ENCODE measurements at places on chromosomes 16 and 17.

DNA sequence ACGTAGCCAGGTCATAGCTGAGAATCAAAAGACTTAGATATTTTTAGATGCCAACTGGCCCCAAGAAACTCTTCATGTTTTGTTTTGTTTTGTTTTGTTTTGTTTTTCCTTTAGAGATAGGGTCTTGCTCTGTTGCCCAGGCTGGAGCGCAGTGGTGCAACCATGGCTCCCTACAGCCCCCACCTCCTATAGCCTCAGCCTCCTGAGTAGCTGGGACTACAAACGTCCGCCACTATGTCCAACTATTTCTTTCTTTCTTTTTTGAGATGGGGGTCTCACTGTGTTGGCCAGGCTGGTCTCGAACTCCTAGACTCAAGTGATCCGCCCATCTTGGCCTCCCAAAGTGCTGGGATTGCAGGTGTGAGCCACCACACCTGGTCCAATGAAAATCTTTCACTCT lies 107.1 kb downstream of the ADCY9 start:
- DNase-seq, result no peak

GRCh38 chr17:35073991-35074627 lies 10.6 kb upstream of the RFFL start:
- no peak for DNase-seq

GRCh38 chr17:45009676-45010467 lies 41.6 kb downstream of the DCAKD start:
- no peak for DNase-seq

GRCh38 chr17:74373838-74374606 lies 6.7 kb downstream of the GPR142 start:
- no peak for DNase-seq

- DNase-seq, result no peak
These were observed 4.6 kb downstream of the ZNF319 start for GRCh38 chr16:57995721-57996405.

DNA sequence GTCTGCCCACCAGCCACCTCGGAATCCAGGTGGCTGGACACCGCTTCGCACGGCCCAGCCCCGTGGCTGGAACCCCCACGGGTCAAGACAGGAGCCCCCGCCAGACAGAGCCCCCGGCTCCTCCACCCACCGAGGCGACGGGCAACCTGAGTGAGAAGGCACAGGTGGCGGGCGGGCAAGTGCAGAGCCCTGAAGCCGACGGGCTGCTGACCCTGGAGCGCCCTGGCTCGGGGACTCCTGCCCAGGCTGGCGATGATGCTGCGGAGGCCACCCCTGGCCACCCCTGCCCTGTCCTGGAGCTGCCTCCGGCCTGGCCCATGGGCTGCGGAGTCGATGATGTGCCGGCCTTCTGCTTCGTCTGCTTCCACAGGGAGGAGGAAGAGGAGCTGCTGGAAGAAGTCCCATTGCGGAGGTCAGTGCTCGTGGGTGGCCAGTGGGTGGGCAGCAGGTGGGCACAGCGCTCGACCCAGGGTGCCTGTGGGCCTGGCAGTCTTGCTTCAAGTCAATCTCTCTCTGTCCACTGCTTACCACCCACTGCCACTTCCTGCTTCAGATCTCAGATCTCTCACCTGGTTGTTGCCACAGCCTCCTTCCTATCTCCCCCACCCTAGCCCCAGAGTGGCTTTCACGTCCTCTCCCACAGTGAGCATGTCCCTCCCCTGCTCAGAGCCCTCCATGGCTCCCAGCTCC lies 33.1 kb upstream of the SBK1 start:
- DNase-seq, result no peak

DNA sequence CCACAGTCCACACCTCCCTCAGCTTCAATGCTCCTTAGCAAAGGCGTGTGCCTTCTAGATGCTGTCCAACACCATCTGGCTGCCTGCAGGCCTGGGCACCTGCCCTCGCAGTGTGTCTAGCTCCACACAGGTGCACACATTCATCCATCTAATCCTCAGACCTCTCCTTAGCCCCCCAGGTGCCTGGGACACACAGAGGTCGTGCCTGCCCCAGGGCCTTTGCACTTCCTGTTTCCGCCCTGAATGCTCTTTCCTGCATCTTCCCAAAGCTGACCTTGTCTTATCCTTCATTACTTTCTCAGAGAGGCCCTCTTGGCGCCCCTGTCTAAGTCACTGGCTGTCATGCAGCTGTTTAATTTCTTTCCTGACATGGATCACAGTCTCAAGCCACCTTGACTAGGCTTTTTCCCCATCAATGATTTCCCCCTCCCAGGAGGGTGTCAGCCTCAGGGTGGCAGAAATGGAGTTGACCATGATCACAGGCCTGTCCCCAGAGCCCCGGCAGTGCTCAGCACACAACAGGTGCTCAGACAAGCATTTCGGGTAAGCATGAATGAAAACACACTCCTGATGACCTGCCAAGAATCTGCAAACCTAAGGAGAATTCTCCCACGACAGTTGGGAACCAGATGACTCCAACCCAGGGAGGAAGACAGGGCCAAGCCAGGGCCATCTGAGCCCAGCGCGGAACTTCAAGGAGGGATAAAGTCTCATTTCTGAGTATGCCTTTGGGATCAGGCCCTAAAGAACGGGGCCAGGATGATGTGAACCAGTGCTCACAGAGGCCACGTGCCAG lies 76.3 kb downstream of the LITAF start:
- DNase-seq, result no peak

GRCh38 chr16:48491517-48491916 lies 106.3 kb upstream of the SIAH1 start:
- no peak for DNase-seq

- DNase-seq, result no peak
These were observed 56.1 kb downstream of the B9D1 start for GRCh38 chr17:19306160-19307111.

GRCh38 chr17:71699907-71700306 lies 420.9 kb upstream of the SOX9 start:
- DNase-seq, result no peak

GRCh38 chr16:7867831-7868230 lies 535.2 kb downstream of the RBFOX1 start:
- no peak for DNase-seq

- no peak for DNase-seq
These were observed 37.5 kb downstream of the DHRS7B start for GRCh38 chr17:21164216-21164615.

GRCh38 chr17:10737168-10737622 lies 7.4 kb upstream of the TMEM220 start:
- peak; percentile 79 for DNase-seq

DNA sequence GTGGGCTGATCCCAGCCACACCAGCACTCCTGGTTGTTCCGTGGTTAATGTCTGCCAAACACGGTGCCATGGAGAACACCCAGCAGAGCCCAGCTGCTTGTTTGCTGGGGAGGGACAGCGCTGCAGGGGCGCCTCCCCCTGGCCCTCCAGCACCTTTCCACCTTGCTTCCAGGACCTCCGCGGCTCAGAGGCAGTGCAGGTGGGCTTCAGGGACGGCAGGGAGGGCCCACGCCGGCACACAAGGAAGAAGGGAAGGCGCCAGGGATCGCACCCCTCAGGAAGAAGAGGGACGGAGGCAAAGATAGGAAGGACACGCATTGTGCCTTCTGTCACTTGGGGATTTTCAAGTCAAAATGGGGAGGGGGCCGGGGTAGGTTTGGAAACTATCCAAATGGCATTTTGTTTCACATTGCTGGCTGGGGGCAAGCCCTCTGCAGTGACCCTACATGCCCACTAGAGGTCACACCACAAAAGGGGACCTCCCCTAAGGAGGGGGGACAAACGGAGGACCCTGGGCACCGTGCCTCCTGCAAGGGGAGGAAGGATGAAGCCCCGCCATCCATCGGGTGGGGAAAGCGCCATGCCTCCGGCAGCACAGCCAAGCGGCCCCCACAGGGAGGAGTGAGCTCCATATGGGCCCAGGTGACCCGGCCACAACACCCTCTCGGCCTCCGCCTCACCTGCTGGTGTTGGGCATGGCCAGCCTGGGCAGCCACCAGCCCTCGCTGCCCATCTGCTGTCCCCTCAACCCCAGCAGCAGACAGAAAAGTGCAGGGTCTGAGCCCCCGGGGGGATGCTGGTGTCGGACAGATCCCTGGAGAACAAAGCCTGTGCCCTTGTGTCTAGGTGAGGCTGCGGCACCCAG lies 7.5 kb upstream of the C16orf95 start:
- DNase-seq, result peak; percentile 57

DNA sequence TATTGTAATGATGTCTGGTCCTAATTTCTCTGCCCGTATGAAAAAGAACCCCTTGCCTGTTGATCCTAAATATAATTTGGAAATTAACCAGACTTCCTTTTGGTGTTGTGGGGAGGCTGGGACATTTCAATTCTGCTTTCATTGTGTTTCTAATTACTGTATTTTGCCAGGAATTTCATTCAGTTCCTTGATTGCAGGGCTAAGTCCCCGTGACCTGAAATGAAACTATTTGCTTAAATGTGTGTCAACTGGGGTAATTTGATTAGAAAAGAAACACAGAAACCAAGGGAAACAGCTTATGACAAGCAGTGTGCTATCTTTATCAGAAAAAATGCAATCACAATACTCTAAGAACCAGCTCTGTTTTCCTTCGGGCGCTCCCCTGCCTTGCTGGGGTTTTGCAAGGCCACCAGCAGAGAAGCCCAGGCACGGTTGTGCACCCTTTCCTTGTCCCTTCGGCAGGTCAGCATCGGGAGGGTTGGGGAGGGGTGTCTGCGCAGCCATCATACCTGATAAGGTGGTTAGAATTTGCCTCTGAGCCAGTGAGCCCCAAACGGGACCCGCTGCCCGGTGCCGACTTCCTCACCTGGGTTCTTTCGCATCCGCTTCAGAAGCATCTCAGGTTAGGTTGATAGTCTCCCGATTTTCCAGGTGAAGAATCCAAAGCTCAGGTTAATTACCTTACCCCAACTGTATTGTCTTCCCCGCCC lies 19.4 kb downstream of the KLHL36 start:
- peak; percentile 51 for DNase-seq

GRCh38 chr17:17156511-17156910 lies 49.6 kb downstream of the PLD6 start:
- no peak for DNase-seq

GRCh38 chr17:62644487-62645173 lies 17.2 kb downstream of the MRC2 start:
- no peak for DNase-seq

DNA sequence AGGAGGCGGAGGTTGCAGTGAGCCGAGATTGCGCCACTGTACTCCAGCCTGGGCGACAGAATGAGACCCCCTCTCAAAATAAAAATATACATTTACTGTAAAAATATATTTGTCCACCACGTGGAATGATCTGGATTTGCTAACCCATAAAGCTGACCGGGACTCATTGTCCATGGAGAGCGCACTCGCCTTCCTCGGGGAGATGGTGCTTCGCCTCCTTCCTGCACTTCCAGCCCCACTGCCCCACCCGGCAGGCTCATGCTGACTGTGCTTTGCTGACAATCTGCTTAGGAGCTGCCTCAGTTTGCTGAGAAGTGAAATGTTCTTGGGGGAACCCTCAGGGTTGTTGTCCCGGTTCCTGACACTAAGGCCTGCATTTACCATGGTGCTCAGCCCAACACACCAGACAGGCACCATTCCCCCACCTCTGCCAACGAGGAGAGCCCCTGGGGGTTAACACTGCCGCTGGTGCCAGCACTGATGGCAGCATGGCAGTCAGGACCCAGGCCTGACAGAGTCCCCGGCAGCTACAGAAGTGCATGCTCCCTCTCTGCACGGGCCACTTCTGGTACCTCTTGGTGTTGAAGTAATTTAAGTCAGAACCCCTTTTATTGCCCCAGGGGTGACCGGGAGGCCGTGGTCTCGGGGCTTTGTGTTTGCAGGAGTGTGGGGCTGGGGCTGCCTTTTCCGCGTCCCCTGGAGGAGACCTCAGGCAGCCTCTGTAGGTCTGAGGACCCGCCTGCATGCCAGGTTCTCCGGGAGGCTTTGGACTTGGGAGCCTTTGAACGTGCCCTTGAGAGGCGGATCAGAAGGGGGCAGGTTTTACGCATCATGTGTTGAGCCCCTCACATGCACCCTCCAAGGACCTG lies 2.5 kb downstream of the NUBP2 start:
- no peak for DNase-seq

DNA sequence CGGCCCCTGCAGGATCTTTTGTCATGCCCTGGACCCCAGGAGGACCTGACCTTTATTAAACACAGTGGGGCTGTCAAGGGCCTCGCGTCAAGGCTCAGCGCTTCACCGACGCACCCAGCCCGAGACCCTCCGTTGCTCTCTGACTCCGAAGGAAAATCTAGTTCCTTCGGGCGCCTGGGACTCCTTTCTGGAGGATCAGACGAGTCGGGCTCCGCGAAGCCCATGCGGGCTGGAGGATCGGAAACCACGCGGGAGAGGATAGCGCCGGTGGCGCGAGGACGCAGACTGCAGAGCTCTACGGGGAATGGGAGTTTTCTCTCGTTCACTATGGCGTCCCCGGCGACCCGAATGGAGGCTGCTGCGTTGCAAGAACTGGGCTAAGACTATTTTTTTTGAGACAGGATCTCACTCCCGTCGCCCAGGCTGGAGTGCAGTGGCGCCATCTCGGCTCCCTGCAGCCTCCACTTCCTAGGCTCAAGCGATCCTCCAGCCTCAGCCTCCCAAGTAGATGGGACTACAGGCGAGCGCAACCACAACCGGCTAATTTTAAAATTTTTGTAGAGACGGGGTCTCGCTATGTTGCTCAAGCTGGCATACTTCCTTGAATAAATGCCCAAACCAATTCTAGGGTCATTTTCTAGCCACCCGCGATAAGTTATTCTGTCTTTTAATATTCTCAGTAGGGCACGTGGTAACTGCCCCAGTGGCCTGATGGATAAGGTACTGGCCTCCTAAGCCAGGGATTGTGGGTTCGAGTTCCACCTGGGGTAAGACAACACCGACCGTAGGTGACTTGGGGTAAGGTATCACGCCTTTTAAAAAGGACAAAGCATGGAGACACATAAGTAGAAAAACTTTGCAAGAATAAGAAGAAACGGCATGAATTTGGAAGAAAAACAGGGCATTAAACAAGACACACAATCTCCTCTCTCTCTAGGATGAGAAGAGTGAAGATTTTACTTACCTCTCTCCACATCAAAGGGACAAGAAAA lies 5.5 kb downstream of the OR1F1 start:
- no peak for DNase-seq

DNA sequence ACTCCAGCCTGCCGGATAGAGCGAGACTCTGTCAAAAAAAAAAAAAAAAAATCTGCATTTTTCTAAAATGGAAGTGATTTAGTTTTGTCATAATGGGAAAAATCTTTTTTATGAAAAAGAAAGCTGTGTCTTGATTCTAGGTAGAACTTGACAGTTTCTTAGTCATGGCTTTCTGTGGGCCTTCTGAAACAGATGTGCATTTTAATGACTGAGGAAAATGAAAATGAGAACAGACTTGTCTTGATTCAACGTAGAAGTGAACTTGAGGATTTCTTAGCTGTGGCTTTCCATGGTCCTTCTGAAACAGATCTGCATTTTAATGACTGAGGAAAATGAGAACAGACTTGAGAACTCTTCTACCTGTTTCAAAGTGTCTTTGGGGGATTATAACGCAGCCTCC lies 171.7 kb downstream of the VPS53 start:
- DNase-seq, result no peak
